Fibroblast of skin of left quadriceps (primary cell): ENCODE measurements at places on chromosomes 6 and 20.

- no peak for DNase-seq
These were observed 9.8 kb downstream of the FAM83D start for GRCh38 chr20:38935967-38936407.

GRCh38 chr6:94349227-94349626 is 929.9 kb upstream of the EPHA7 start:
- DNase-seq: no peak

DNA sequence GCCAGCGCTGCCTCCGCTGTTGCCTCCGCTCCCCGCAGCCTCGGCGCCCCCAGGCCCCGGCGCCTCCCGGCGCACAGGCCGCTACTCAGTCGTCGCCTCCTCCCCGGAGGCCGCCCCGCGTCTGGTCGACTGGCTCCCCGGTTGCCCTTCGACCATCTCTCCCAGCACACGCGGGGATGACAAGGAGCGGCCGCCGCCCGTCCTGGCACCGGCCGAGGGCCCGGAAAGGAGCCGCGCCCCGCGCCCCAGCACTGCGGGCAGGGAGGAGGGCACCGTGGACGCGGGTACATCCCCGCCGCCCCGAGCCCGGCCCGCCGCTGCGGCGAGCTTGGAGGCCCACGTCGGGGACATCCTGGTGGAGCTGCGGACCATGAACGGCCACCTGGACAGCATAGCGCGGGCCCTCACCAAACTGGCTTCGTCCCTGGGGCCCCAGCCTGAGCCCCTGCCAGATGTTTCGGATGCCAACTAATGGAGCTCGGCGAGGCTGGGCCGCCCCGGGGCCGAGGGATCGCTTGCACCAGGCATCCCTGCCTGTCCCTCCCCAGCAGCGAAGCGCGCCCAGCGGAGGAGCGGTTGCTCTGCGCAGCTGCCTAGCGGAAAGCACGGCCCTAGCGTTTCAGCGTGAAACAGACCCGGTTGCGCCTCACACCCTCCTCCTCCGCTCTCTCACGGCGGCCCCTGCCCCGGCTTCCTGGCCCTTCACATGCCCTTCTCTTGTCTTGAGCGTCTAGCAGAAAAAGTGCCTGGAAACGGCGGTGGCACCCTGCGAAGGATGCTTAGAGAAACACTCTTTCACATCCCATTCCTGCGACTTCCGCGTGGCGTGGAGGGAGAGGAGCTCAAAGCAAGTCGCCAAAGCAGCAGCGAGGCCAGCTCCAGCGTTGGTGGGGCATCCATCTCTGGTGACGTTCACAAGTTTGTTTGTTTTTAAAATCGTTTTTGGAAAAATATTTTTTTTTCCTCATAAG is 285.8 kb upstream of the SUPT3H start:
- DNase-seq: no peak

GRCh38 chr6:134373993-134374392 is 56.1 kb upstream of the SGK1 start:
- no peak for DNase-seq

DNA sequence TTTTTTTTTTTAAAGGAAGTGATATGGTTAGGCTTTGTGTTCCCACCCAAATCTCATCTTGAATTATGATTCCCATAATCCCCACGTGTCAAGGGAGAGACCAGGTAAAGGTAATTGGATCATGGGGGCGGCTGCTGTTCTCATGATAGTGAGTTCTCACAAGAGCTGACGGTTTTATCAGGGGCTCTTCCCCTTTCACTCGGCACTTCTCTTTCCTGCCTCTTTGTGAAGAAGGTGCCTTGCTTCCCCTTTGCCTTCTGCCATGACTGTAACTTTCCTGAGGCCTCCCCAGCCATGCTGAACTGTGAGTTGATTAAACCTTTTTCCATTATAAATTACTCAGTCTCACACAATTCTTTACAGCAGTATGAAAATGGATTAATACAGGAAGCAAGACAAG is 64.3 kb downstream of the ZFP64 start:
- no peak for DNase-seq

- no peak for DNase-seq
These were observed 179.2 kb upstream of the PROKR2 start for GRCh38 chr20:5495939-5496338.

GRCh38 chr6:146028851-146029572 is at the start of gene GRM1:
GRM1 (plus strand) TSS chr6:146029062; CDS start chr6:146029518, 456 bp downstream.
- no peak for DNase-seq

GRCh38 chr20:12030470-12030869 is 112.8 kb downstream of the BTBD3 start:
- DNase-seq: no peak

GRCh38 chr20:50089787-50090177 is 23.2 kb downstream of the UBE2V1 start:
- DNase-seq: no peak

GRCh38 chr6:98967616-98968015 is 19.9 kb upstream of the FBXL4 start:
- no peak for DNase-seq

DNA sequence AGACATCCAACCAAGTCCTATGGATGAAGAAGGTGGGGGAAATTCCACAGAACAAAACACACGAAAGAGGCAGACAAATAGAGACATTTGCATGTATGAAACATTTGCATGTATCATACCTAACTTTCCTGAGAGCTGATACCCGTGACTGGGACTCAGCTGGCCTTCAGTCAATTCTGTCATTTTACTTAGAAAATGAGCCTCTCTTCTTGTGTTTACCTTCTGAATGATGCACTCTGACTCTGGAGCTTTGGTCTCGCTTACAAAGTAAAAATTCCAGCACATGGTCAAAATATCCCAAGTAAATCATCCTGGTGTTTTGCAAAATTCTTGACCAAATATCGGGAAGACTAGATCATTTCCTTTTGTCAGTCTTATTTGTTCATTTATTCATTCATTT is 46.9 kb downstream of the MMUT start:
- DNase-seq: no peak

GRCh38 chr6:66526061-66526460 is 819.0 kb upstream of the EYS start:
- peak; percentile 7 for DNase-seq

- no peak for DNase-seq
These were observed 208.3 kb downstream of the TASP1 start for GRCh38 chr20:13430346-13431002.

- DNase-seq: no peak
These were observed 534.3 kb upstream of the NRSN1 start for GRCh38 chr6:23591761-23592160.

- no peak for DNase-seq
These were observed 29.2 kb upstream of the DST start for GRCh38 chr6:56671651-56672461.

GRCh38 chr20:19210391-19211155 is 1.9 kb upstream of the SLC24A3 start:
- peak; percentile 68 for DNase-seq

- no peak for DNase-seq
These were observed 242.9 kb downstream of the FOXA2 start for GRCh38 chr20:22341508-22341907.

- no peak for DNase-seq
These were observed 240.5 kb downstream of the GMDS start for GRCh38 chr6:2004888-2005287.

DNA sequence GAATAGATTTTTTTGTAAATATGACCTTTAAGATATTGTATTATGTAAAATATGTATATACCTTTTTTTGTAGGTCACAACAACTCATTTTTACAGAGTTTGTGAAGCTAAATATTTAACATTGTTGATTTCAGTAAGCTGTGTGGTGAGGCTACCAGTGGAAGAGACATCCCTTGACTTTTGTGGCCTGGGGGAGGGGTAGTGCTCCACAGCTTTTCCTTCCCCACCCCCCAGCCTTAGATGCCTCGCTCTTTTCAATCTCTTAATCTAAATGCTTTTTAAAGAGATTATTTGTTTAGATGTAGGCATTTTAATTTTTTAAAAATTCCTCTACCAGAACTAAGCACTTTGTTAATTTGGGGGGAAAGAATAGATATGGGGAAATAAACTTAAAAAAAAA is 130.9 kb downstream of the SULF2 start:
- DNase-seq: no peak

- no peak for DNase-seq
These were observed 42.1 kb downstream of the MDFI start for GRCh38 chr6:41680182-41680965.

GRCh38 chr20:22607695-22608094 is 23.3 kb upstream of the FOXA2 start:
- no peak for DNase-seq

DNA sequence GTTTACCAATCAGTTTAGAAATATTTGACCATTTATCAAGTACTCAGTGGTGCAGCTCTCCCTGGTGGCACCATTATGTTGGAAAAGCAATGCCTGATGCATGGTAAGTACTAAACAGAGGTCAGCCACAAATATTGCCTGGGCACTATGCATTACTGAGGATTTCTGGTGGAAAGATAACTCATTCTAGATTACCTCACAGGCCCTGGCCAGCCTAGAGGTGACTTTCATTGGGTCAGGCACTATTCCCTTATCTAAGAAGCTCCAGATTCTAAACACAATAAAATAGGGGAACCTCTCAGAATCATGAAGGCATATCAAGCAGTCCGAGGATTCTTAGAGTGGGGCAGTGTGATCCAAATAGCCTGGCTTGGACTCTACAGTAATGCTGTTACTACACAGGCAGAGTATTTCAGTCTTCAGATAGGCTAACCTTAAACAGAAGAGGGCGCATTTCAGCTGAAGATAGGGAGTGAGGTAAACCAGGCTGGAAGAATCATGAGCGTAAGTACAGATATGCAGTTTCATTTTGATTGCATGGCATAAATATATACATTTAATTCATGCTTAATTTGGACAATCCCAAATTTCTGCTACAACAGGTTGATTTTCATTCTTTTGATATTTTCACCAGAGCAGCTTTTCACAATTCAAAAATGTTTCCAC is 12.1 kb downstream of the LGSN start:
- DNase-seq: peak; percentile 11

DNA sequence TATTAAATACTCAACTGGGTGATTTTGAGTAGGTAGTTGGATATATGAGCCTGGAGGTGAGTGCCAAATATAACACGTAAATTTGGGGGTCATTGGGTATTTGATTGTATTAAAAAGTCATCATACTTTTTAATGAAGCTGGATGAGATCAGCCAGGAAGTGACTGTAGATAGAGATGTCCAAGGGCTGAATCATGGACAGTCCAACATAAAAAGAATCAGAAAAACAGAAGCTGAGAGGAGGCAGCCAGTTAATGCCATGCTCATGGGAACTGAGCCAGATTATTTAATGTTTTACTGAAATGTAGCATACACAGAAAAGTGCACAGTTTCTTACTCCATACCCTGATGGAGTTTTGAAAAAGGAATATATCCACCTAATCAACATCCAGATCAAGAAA is 435.5 kb upstream of the PLCB4 start:
- DNase-seq: no peak

DNA sequence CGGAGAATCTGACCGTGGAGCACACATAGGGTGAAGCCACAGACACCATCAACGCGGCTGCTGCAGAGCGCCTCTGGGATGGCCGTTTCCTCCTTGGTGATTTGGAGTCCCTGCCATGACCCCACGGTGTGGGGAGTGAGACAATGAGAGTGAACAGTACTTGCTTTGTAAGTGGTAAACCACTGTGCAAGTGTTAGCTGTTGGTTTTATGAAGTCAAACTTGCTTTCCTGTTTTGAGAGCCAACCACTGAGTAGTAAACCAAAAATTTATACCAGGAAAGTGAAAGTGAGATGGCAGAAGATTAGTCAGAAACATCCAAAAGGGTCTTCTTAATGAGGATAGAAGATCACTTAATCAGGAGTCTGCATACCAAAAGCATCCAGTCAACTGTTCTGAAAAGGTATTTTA is 160.7 kb downstream of the FOXC1 start:
- no peak for DNase-seq

DNA sequence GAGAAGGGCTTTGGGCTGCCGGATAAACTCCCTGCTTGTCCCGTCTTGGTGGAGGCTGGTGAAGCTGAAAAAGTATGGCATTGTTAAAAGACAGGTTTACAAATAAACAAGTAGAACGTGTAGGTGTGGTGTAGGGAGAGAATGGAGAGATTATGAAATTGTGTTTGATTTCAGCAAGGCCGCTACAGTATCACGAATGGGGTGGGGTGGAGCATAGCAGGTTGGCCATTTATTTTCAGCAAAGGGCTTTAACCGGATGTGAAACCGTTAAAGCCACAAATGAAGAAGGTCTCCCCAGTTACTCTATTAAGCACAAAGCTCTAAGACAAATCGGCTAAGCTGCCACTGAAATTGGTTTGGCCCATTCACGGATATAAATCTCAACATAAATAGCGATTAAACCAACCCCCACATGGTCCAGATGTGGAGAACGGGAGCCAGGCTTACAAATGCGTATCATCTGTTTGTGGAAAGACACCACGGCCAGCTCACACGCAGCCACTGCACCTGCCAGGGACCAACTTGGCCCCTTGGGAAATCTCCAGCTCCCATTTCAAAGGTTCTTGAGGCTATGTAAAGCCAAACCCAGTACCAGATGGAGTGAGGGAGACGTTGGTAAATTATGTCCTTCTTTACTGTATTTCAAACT is 94.0 kb downstream of the ZMYND8 start:
- no peak for DNase-seq

DNA sequence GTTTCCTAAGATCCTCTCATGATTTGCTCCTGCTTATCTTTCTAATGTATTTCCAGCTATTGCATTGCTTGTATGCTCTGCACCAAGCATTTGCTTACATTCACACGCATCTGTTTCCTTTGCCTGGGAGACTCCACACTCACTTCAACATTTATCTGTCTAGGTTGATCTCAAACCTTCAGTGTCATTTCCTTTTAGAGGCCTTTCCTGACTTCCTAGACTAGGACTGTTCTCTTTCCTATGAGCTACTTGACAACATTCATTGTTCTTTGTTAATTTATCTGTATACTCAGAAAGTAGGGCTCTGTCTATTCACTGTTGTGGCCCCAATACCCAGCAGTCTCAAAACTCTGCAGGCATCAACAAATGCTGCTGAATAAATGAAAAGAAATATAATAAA is 84.4 kb downstream of the WASF1 start:
- no peak for DNase-seq

DNA sequence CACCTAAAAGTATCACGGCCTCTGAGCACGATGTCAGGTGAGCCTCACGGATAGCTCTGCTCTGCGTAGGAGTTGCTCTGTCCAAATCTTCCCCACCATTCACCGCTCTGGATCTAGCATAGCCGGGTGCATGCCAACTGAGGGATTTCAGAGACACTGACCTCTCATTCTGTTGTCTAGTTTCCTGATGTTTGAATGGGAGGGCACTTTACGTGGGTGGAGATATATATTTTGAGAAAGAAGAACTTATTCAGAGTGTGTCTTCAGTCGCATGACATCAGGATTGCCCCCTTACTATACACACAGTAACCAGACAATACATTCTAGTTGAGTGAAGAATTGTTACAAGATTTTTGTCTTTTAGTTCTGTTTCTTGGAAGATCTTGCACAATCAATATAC is 96.5 kb upstream of the CITED2 start:
- DNase-seq: no peak

- DNase-seq: no peak
These were observed 58.1 kb downstream of the PLAGL1 start for GRCh38 chr6:143949962-143950361.

DNA sequence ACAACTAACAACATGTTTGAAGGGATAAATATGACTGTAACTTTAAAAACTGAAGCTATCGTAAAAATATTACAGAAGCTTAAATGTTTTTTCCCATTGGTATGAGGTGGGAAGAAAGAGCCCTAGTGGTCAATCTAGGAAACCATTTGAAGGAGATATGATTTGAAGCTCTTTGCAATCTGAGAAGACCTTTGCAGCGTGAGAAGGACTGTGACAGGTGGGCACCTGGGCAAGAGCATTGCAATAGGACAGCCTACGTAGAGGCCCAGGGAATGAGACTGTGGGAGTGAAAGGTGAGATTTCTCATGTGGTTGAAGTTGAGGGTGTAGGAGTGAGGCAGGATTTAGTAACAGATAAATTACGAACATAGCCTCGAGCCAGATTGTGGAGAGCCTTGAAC is 108.0 kb upstream of the PDE7B start:
- no peak for DNase-seq
